ENCODE measurements at places on chromosomes 16 and 17.

DNA sequence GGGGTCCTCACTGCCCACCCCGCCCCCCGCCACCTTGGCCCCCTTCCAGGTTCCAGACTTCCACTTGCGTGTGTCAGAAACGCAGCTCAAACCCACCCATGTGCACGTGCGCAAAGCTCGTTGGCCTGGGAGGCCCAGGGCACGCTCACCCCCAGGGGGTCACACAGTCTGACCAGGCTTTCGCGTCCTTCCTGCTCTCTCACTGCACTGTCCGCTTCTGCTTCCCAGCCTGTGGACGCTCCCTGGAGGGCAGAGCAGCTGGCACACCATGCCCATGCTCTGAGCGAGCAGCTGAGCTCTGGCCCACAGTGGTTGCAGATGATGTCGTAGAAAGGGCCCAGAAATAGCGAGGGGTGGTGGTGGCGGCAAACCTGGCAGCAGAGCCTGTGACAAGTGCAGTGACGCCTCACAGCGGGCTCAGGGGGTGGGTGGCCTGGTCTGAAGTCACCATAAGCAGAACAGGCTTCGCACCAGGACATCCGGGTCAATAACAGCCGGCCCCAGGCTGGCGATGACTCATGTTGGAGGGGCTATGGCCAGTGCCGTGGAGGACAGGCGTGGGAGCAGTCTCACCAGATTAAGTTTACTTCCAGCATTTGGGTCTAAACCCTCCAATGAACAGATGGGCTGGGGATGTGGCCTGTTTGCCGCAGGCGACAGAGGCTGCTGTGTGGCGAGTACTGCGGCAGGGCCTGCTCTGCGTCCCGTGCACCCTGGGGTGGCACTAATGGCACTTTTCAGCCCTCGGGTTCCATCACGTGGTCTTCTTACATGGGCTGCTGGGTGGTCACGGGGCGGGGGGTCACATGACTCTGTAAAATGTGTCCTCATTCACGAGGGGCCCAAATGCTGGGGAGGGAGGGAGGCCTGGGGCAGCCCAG lies 49.0 kb downstream of the NT5M start:
- DNase-seq = peak; percentile 88
- no peaks in the 10 kb centered on the region for H3K27me3 ChIP-seq
- peaks cover 28% of the 10 kb centered on the region for H3K4me1 ChIP-seq
- H3K36me3 ChIP-seq = no peaks in the 10 kb centered on the region
- no peak overlapping the region for H3K4me3 ChIP-seq

- H3K27me3 ChIP-seq = no peaks in the 10 kb centered on the region
- no peaks in the 10 kb centered on the region for H3K4me1 ChIP-seq
These were observed 35.5 kb upstream of the METTL16 start for GRCh38 chr17:2547176-2547575.

DNA sequence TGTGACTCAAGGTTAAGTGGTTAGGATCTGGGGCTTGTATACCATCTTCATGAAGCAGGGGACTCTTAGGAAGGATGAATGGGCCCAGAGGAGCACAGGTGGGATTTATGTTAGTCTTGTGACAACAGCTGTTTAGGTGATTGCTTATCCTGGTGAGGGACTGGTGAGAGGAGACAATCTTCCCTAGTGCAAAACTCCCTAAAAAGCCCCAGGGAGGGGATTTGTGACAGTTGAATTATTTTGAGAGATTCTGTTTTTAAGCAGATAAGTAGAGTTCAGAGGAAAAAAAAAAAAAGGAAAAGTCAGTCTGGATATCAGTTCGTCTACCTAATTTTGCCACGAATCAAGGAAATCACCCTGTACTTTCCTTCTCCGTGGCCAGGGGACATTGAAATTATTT lies 35.1 kb upstream of the SEC14L1 start:
- H3K36me3 ChIP-seq = no peaks in the 10 kb centered on the region
- H3K27me3 ChIP-seq = no peaks in the 10 kb centered on the region
- peaks cover 13% of the 10 kb centered on the region for H3K4me1 ChIP-seq
- DNase-seq = no peak
- no peak overlapping the region for H3K27ac ChIP-seq

GRCh38 chr16:71369494-71369893 lies 11.0 kb downstream of the CALB2 start:
- no peaks in the 10 kb centered on the region for H3K36me3 ChIP-seq
- no peak for DNase-seq
- H3K27ac ChIP-seq = no peak overlapping the region
- H3K27me3 ChIP-seq = no peaks in the 10 kb centered on the region

DNA sequence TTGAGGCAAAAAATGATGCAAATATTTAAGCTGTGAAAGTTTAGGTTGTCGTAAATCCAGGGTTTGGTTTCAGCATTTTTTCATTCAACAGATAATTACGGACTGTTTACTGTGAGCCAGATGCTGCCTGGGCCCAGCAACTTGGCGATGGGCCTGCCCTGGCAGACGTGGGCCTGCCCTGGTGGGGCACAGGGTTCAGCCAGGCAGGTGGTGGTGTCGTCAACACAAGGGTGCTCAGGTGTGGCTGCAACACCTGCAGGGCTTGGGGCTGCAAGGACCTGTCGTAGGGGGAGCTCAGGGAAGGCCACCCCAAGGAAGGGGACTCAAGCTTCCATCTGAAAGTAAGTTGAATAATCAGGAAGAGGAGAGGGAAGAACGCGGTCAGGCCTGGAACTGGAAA lies 15.1 kb downstream of the ZC3H18 start:
- no peak overlapping the region for H3K4me3 ChIP-seq
- DNase-seq = no peak
- no peaks in the 10 kb centered on the region for H3K27me3 ChIP-seq
- no peaks in the 10 kb centered on the region for H3K4me1 ChIP-seq

DNA sequence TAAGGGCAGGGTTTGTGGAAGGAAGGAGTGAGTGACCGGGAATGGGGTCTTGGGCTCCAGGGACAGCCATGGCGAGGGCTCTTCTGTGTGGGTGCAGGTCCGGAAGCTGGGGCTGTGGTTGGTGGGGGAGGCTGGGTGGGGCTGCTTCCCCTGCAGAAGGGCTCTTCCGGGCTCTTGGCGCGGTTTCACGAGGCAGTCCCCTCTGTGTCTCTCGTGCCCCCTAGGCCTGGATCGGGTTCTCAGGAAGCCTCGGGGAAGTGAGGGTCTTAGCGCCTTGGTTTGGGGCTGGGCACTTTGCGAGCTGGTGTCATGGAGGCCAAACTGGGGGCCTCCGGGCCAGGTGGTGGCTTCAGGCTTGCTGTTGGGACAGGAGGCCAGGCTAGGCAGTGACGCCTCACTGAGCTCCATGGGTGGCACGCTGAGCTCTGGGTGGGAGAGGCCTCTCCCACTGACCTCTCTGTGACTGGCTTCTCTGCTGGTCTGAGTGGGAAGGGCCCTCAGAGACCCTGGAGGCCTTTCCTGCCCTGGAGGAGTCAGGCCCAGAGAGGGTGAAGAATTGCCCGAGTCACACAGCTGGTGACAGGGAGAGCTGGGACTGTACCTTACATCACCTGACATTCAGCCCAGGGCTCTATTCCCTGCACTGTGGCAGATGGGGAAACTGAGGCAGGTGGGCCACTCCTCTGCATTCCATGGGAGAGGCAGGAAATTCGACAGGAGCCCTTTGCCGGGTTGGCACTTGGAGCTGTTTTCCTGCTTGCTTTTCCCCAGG lies 8.2 kb downstream of the ADCY7 start:
- H3K27me3 ChIP-seq = no peaks in the 10 kb centered on the region
- H3K27ac ChIP-seq = no peak overlapping the region
- H3K36me3 ChIP-seq = no peaks in the 10 kb centered on the region
- H3K4me1 ChIP-seq = peaks cover 19% of the 10 kb centered on the region
- no peak for DNase-seq

DNA sequence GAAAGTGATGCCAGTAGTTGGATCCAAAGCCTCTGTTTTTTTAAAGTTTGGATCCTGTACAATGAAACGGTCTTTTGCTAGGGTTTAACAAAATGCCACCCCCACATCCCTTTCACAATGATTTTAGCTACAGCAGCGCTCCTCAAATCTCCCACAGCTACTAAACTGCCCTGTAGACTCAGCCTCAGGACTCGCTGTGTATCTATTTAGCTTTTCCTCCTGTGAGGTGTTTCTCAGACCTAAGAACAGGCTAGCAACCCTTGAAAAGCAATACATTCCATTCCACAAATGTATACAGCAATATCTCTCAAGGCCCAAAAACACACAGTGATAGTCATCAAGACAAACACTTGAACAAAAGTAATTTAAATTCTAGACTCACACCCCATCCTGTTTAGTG lies 206.4 kb downstream of the ZFHX3 start:
- no peak overlapping the region for H3K4me3 ChIP-seq
- H3K27me3 ChIP-seq = no peaks in the 10 kb centered on the region
- peaks cover 3% of the 10 kb centered on the region for H3K36me3 ChIP-seq
- no peaks in the 10 kb centered on the region for H3K4me1 ChIP-seq

Data from SK-N-SH (cell line).